Hepatocyte (in vitro differentiated cells): ENCODE measurements at places on chromosomes 11 and 22.

DNA sequence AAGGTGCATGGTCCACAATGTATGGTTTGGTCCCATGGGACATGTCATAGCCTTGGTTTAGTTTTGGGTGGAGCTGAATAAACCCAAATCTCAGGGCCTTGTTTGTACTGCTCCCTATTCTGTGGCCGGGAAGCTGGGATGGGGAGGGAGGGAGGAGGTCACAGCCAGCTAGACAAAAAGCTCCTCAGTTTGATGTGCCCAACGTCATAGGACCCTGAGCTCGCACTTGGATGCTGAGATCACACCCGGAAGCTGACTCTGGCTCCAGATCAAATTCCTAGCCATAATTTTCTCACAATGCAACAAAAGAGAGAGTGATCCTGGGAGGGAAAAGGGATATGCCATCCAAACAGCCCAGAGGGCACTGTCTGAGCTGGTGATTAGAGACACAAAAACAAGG lies 1.5 kb downstream of the HSPB2 start:
- no peak overlapping the region for H3K27ac ChIP-seq
- H3K27me3 ChIP-seq = no peaks in the 10 kb centered on the region
- H3K4me3 ChIP-seq = no peak overlapping the region
- peaks cover 32% of the 10 kb centered on the region for H3K4me1 ChIP-seq
- H3K36me3 ChIP-seq = no peaks in the 10 kb centered on the region
- no peak for DNase-seq

GRCh38 chr11:115255006-115255762 lies 249.0 kb downstream of the CADM1 start:
- no peak overlapping the region for H3K4me3 ChIP-seq
- H3K27ac ChIP-seq = no peak overlapping the region
- H3K4me1 ChIP-seq = no peaks in the 10 kb centered on the region
- DNase-seq = no peak
- no peaks in the 10 kb centered on the region for H3K36me3 ChIP-seq

DNA sequence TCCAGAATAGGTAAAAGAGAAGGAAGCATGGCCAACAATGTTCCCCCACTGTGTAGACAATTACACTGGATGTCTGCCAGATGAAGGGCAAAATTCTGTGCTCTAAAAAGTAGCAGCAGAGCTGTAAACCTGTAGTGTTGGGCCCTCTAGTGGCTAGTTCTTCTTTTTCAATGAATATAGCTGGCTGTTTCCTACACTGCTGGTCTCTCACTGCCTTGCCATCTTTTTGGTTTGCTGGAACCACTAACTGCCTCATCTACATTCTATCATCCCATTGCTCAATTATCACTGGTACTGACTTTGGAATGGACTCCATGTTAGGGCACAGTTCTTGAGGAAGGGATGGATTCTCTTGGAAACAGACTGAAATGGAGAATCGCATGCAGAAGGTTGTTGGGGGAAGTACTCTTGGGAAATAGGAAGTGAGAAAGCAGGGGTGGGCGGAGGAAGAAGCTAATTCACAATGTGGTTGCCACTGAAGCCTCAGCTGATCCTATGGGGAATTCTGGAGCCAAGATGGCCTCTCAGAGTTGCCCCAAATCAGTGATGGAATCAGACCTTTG lies 17.9 kb downstream of the KCNE3 start:
- H3K27ac ChIP-seq = no peak overlapping the region
- no peaks in the 10 kb centered on the region for H3K36me3 ChIP-seq

GRCh38 chr11:45267652-45268299 lies 18.4 kb downstream of the SYT13 start:
- H3K27ac ChIP-seq = no peak overlapping the region
- no peaks in the 10 kb centered on the region for H3K36me3 ChIP-seq
- H3K4me3 ChIP-seq = no peak overlapping the region
